ENCODE measurements at places on chromosomes 13 and 19.

DNA sequence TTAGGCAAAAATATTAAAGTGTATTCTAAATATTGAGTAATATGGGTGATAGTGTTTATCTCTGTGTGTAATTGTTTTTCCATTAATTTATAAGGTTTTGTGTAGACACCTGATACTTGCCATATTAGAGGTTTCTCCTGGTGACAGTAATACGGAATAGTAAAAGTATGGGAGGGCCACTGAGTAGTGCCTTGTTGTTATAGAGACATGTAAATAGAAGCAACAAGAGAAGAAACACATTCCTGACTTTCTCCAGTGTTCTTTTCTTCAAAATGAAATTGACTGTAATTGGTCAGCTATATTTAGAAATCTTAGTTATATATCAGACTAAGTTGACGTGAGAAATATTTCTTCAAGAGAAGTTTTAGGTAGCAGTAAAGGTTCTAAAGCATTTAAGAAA is 18.5 kb downstream of the RNASEH2B start:
- DNase-seq, result no peak

DNA sequence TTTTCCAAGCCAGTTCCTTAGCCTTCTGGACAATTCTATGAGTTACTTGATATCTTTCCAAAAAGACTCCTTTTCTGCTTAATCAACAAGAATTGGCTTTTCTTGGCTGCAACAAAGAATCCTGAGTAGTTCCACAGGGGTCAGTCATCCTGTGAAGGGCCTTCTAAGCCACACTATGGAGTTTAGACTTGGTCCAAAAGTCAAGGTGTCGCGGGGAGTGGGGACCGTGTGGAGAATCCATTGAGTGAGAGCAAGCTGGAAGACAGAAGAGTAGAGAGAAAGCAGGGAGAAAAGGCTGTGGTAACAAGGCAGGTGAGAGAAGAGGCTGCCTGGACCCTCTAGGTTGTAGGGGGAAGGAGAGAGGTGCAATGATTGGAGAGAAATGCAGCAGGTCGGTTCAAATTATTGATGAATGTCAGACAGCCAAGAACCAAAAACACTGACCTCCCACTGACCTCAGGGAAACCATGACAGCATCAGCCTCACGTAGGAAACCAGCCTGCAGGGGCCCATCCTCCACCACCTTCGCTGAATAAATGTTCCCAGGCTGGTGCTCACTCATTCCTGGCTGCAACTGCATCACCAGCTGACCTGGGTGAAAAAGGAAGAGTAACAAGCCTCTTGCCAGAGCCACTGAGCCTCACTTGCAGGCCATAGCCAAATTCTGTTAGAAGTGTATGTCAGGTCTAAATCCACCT is 7.1 kb upstream of the IFT88 start:
- DNase-seq, result no peak

DNA sequence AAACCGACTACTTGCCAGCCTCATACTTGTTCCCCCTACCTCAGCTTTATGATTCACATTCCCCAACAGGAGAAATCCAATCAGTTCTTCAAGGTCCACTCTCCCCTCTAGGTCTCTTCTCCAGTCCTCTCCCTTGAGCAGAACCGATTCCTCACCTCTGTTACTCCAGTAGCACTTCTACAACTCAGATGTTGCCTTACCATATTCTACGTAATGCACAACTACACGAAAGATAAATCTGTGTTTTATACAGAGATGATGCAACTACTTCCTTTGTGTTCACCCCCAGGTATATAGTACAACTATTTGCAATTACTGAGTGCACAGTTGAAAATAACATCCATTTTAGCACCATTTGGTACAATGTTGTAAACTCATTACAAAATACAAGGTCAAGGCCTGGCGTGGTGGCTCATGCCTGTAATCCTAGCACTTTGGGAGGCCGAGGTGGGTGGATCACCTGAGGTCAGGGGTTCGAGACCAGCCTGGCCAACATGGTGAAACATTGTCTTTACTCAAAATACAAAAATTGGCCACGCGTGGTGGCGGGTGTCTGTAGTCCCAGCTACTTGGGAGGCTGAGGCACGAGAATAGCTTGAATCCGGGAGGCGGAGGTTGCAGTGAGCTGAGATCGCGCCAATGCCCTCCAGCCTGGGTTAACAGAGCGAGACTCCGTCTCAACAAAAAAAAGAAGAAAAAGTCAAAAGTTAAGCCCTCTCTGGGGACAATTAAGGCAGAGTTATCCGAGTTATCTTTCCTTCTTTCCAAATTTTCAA is 2.8 kb upstream of the WBP4 start:
- no peak for DNase-seq

DNA sequence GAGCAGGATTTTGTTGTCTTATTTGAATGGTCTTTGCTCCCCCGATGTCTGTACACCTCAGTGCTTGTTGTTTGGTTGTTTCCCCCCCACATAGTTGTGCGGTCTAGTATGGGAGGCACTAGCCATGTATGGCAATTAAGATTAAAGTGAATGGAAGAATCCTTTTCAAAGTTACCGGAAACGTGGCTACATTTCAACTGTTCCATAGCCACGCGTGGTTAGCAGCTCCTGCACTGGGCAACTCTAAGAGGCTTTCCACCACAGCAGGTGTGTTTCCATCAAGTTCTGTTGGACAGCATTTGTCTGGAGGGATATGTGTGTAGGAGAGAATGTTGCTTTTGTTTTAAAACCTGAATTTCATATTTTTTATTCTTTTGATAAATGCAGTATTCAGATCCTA is 247.3 kb downstream of the GGACT start:
- no peak for DNase-seq

- DNase-seq, result no peak
These were observed 300.6 kb downstream of the COG6 start for GRCh38 chr13:39956036-39956435.

GRCh38 chr19:38759590-38760003 is 13.7 kb downstream of the LGALS7 start:
- DNase-seq, result no peak

DNA sequence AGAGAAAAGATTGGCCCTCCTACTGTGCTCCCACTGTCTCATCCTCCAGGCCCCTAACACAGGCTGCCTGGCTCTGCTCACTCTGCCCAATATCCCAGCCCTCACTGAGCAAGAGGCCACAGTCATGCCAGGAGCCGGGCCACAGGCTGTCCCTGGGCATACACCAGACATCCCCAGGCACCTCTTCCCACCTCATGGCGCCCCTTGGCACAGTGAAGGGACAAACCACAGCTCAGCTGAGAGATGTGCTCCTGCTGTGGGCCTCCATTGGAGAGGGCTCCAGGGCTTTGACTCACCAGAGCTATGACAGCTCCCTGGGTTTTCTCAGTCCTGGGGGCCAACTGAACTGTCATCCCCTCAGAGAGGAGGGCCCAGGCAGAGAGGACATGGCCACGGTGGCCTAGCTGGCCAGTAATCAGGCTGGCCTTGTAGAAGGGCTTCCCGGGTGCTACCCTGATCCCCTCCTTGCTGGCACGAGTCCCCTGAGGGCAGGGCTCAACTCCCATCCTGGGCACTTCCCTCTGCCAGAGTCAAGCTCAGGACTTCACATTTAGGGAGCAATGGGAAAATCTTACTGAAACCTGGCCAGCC is 220.9 kb downstream of the TUBA3C start:
- DNase-seq, result no peak

GRCh38 chr13:35763782-35764123 is 287.3 kb upstream of the MAB21L1 start:
- no peak for DNase-seq

DNA sequence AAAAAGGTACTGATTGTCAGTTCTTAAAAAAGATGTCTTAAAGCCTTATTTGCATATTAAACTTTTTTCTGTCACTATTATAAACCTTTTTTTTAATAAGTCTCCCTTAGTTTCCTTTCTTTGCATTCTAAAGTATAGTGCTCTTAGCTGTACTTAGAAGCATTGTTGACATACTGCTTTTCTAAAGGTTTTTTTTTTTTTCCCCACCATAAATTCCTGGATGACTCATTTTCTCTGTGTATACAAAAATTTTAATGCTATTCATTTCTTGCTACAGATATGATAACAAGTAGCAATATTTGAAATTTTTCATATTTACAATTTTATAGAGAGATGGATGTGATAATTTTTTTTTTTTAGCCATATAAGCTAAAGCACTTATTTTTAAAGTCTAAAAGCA is 43.5 kb downstream of the METTL21C start:
- DNase-seq, result no peak

DNA sequence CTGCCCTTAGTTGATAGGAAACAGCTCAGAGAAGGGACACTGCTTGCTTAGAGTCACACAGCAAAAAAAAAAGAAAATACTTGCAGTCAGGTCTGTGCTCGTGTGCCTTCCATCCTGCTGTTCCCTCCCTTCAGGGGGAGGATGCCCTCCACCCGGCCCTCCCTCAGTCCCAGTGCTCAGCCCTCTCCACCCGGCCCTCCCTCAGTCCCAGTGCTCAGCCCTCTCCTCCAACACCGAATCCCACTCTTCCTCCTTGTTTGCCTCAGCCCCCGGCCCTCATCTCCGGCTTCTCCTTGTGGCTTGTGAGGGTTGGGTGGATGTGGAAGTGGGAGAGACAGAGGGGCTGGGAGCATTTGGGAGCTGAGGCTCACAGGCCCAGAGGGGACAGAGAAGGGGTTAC is 5.8 kb downstream of the TFPT start:
- no peak for DNase-seq

DNA sequence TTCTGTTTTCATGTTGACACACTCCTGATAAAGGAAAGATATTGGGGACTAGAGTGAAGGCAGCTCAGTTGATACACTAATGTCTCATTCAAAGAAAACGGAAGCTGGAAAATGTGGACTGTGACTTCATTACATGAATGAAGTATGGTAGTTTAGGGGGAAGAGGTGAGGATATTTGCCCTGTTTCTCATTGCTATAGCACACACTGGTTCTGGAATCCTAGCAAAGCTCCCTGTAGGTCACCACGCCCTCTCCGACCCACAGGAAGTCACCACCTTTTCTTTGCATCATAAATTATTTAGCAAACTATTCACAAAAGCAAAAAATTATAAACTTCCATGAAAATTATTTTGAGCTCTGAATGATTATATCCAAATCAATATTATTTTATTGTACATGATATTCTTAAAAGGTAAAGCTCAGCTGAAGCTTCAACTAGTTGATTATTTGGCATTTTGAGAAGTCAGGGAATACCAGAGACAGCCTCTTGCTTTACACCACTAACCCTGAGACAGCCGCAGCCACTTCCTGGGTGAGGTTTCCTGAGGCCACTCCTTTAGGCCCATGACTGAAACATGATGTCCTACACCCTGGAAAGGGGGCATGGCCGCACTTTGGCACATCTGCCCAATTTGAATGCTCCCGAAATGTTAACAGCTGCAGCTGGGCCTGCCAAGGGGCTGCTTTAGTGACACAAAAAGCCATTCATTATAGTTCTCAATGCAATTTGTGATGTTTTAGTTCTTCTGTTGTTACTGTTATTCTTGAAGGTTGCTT is 50.0 kb upstream of the WDFY2 start:
- peak; percentile 28 for DNase-seq

GRCh38 chr19:48623556-48624066 is 4.3 kb downstream of the SPHK2 start:
- DNase-seq, result no peak

GRCh38 chr13:112469071-112469745 is 93.1 kb downstream of the SPACA7 start:
- no peak for DNase-seq

GRCh38 chr19:15701757-15702533 is 25.9 kb upstream of the OR10H2 start:
- no peak for DNase-seq

- peak; percentile 24 for DNase-seq
These were observed 363 bp downstream of the CACNA1A start for GRCh38 chr19:13505761-13506470.

DNA sequence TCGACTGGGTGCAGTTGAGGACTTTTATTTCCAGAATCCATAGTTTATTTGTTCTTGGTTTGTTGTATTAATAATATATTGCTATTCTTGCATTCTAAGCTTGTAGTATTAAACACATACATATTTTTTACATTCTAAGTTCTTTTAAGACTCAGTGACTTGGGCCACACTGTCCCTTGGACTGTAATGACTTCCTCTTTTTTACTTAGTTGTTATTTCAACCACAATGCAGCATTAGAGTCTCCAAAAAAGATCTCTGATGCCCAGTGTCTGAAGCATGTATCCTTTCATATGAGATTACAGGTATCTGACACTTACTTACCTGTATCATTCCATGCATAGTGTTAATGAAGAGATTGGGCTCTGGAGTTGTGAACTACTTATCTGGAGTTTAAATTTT is 864.9 kb upstream of the PCDH20 start:
- DNase-seq, result no peak

- no peak for DNase-seq
These were observed 11.1 kb downstream of the LYL1 start for GRCh38 chr19:13091400-13092157.

GRCh38 chr13:91211510-91211909 is 136.0 kb upstream of the MIR17HG start:
- DNase-seq, result no peak

- DNase-seq, result peak; percentile 62
These were observed at the start of gene FKRP for GRCh38 chr19:46745521-46746280. Gene FKRP (plus strand): TSS chr19:46746057. CDS start chr19:46755451, 9,394 bp downstream.

DNA sequence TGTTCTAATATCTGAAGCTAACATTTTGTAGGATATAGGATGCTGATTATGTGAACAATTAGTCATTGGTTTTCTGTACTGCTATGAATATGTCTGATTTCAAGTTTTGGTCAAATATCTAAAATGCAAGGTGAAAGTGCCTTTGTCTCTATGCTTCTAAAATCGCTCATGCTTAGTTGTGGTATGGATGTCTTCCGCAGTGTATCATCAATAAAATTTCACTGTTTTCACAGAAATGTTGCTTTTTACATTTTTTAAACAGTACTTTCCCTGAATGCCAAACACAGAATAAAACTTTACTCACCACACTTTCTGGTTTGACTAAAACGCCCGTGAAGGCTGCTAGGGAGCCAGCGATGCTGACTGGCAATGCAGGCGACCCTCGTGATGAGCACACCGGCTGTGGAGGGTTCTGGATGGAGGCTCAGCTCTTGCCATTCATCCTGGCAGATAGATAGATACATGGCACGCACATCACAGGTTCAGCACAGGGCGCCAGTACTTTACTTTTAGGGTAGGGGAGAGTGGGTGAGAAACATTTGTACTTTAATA is 40.1 kb downstream of the SLC7A9 start:
- no peak for DNase-seq

- DNase-seq, result no peak
These were observed 189.8 kb downstream of the URI1 start for GRCh38 chr19:30131722-30132291.

GRCh38 chr13:43316946-43317353 is 293.6 kb downstream of the DNAJC15 start:
- no peak for DNase-seq

- DNase-seq, result no peak
These were observed 1.0 kb upstream of the NAT14 start for GRCh38 chr19:55483706-55484592.

DNA sequence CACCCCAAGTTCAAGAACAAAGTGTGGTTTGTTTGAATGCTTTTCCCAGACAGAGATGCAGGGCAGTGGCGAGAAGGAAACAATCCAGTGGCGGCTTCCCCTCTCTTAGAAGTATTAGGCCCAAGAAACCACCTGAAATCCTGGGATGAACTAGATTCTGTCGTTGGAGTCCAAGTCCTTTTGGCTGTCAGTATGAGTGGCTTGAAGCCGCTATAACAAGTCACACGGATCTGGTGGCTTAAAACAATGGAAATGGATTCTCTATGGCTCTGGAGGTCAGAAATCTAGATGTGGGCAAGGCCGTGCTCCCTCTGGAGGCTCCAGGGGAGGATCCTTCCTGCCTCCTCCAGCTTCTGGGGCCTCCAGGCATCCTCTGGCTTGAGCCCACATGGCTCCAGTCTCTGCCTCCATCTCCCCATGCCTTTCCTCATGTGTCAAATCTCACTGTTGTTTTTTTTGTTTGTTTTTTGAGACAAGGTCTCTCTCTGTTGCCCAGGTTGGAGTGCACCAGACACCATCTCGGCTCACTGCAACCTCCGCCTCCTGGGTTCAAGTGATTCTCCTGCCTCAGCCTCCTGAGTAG is 97.7 kb downstream of the GNG7 start:
- no peak for DNase-seq
